SK-N-SH treated with all-trans-retinoic acid at 6 μM for 48 hours (cell line): ENCODE measurements at places on chromosomes 5 and 9.

DNA sequence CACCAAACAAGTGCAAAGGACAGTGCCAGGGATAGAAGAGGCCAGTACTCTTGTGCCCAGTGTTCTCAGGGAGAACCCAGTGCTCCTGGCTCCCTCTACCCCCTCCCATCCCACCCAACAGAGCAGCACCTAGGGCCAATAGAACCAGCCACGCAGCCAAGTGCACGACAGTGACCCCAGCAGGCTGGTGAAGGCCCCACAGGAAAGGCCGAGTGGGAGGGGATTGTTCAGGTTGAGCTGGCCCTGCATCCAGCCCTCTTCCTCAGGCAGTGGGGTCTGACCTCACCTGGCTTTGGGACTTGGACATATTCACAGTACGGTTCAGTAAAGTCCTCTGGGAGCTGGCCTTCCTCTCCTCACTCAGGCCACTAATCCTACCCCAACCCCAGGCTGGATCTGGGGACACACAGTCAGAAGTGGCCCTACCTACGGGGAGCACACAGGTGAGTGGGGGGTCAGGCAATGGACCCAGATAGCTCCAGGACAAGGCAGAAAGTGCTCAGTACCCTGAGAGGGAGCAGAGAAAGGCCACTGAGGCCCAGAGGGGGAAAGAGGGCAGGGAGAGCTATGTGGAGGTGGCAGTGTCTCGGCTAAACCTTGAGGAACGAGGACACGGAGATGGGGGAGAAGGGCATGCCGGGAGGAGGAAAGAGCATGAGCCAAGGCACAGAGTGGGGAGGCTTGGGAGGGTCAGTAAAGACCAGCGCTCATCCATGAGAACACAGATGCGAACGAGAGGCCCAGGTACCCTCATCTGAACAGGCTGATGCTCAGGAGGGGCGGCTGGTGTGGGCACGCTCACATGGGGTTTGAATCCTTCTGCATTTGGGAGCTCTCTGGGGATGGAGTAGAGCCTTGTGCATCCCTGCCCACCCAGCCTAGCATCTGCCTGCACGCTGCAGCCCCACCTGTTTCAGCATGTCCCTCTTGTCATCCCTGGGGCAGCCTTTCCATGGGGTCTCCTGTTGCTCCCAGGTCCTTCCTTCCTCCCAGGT is 25.6 kb downstream of the POLR1E start:
- ATAC-seq: peak; percentile 63

DNA sequence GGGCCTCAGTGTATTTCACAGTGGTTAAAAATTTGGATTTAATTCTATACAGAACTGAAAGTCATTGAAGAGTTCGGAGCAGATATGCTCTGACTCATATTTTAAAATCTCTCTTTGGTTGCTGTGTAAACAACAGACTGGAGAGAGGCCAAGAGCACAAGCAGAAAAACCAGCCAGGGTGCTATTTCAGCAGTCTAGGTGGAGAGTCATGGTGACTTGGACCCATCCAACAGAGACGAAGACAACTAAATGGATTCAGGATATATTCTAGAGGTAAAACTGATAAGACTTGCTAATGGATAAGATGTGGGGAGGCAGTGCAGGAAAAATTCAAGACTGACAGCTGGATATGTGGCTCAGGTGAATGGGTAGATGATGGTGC is 168.9 kb downstream of the MAPKAP1 start:
- ATAC-seq: peak; percentile 86

- ATAC-seq: no peak
These were observed 14.8 kb downstream of the BARHL1 start for GRCh38 chr9:132597073-132597775.

- no peak for ATAC-seq
These were observed 220.0 kb downstream of the PBX3 start for GRCh38 chr9:125966959-125967711.
